Activated CD4-positive, alpha-beta T cell treated with anti-CD3 and anti-CD28 coated beads, Interleukin-2, amount 10 ng/mL, durations not matched to agents 7 days and 5 days (primary cell): ENCODE measurements at places on chromosomes 2 and 18. TPM values are rescaled to one million over a fixed set of nuclear protein-coding genes. Genes with fewer than 3 reads are reported as not detected.

The CIB4 gene
- not detected for total RNA-seq

The TRIM43 gene
- not detected for total RNA-seq

The FTCDNL1 gene
- 2.4 TPM for total RNA-seq

The CFAP210 gene
- total RNA-seq, result not detected

The ZNF892 gene
- total RNA-seq, result 3.6 TPM

The CDH2 gene
- not detected for total RNA-seq

The TMX3 gene
- total RNA-seq, result 66.1 TPM

The SCG2 gene
- 0.10 TPM for total RNA-seq

The DNMT3A gene
- 55.9 TPM for total RNA-seq

The DPP10 gene
- not detected for total RNA-seq

The IL1R2 gene
- 0.52 TPM for total RNA-seq

The CCL20 gene
- total RNA-seq, result not detected

The SS18 gene
- total RNA-seq, result 82.6 TPM

The LYG2 gene
- total RNA-seq, result not detected

The CCDC150 gene
- total RNA-seq, result 16.0 TPM

The ZNF236 gene
- 23.9 TPM for total RNA-seq

The RNF152 gene
- 0.50 TPM for total RNA-seq

The LOXL3 gene
- 0.15 TPM for total RNA-seq

The SERPINB5 gene
- not detected for total RNA-seq

The WDCP gene
- 16.3 TPM for total RNA-seq

The VWA3B gene
- not detected for total RNA-seq

The TMEM247 gene
- not detected for total RNA-seq

The USP34 gene
- 95.6 TPM for total RNA-seq

The ABCG5 gene
- not detected for total RNA-seq

The CCDC88A gene
- total RNA-seq, result 7.8 TPM

The GALNT3 gene
- 9.9 TPM for total RNA-seq

The MYO5B gene
- total RNA-seq, result not detected

The MZT2A gene
- 96.9 TPM for total RNA-seq
